Stromal cell of bone marrow (primary cell): ENCODE measurements at places on chromosomes 3 and 15.

- no peak for DNase-seq
Observed at GRCh38 chr3:123667784-123668183, 82.9 kb upstream of the HACD2 start.

- DNase-seq, result no peak
Observed at GRCh38 chr3:112546216-112546759, 15.5 kb downstream of the ATG3 start.

- peak; percentile 27 for DNase-seq
Observed at GRCh38 chr3:169242708-169243513, 420.6 kb downstream of the MECOM start.

DNA sequence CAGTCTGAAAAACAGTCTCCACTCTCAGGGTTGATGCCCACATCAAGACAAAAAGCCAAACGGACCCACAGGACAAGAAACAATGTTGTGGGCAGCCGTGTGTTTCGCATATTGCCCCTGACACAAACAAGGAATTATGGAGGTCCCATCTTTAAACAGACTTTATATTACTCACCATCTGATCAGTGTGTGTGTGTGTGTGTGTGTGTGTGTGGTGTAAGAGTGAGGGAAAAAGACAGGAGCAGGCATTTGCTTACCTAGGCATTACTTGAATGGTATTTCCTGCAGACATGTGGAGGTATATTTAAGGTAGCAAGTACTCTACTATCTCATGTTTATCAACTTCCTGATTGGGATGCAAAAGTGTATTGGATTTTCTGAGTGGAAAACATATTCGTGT, 136.3 kb downstream of the TMCO5A start:
- DNase-seq, result no peak

DNA sequence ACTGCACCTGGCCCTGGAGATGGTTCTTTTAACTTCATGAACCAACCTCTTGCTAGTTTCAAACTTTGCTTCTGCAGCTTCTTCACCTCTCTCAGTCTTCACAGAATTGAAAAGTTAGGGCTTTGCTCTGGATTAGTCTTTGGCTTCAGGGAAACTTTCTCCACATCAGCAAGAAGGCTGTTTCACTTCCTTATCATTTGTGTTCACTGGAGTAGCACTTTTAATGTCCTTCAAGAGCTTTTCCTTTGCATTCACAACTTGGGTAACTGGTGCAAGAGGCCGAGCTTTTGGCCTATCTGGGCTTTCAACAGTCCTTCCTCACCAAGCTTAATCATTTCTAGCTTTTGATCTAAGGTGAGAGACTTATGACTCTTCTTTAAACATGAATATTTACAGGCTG, 15.7 kb upstream of the TM2D3 start:
- DNase-seq, result no peak

DNA sequence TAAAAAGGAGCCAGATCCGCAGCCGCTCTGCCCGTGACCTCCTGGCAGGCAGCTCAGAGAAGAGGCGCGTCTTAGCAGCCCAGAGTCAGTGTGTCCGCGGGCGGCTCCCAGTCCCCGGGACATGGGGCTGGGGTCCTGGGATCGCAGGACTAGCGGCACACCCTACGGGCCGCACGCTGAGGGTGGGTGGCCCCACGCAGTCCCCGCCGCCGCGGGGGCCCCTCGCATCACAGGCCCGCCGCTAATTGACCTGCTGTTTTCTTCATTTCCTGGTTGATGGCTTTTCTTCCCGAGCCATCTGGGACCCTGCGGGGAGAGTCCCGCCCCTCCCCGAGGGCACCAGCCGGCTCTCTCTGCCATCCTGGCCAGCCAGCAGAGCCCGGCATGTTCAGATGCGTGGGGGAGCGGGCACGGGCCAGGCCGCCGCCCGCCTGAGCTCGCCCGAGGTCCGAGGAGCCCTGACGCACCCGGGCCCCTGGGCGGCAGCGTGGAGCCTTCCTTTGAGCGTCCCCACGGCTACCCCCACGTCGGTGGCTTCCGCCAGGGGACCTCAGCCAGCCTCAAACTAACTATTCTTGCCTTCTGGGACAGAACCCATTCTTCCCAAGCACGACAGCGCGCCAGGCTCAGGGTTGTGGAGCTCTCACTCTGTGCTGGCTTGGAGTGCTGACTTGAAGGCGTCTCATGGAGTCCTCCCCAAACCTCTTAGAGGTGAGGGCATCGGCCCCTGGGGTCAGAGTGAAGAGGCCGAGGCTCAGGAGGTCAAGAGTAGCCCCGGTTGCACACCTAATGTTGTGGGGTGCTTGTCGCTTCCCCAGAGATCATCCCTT, 34.6 kb upstream of the CACNA2D3 start:
- DNase-seq, result no peak

DNA sequence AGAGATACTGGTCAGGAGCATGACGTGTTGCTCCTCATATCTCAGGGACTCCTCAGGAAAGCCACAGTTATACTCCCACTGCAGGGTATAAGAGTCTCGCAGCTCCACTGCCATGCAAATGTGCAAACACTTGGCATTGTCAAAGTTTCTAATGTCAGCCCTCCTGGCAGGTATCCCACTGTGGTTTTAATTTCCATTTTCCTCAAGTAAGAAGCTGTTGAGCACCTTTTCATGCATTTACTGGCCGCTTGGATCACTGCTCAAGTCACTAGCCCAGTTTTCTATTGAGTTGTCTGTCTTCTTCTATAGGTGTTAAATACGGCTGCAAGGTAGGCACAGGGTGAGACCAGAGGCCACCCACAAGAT, 41.9 kb upstream of the GRIP2 start:
- no peak for DNase-seq

GRCh38 chr3:175047786-175048185, 188.7 kb downstream of the NAALADL2 start:
- no peak for DNase-seq

DNA sequence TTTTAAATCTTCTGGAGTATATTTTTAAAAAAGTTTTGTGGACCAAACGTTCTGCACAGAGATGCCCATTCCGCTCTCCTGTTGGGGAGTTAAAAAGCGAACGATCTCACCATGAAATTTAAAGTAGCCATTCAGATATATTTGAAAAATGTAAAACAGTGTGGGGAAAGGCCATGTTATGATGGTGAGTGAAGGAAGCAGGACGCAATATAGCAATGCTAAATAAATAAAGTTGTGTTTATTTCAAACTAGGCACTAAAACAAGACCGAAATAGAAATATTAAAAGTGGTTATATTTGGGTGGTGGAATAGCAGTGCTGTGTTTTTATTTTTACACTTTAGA, 327 bp upstream of the CCDC13 start:
- no peak for DNase-seq

DNA sequence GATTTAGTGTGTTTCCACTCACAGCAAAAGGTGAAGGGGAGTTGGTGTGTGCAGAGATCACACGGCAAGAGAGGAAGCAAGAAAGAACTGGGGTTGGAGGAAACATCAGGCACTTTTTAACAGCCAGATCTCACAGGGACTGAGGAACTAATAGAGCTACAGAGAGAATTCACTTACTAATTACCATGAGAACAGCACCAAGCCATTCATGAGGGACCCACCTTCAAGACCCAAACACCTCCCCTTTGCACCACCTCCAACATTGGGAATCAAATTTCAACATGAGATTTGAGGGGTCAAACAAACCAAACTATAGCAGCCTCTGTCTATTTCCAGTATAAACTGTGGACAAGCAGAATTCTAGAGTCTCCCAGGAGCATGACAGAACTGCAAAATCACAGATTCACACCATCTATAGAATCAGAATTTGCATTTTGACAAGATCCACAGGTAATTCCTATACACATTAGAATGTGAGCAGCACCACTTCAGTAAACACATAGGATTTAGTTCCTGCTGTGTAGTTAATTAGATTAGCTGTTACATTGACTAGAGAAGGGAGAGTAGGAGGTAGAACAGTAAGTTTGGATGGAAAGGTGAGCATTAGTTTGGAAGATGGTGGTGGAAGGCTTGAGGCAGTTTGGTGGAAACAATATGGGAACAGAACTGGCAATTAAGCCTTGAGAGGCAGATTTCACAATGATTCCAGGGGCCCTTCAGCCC, 311.7 kb downstream of the NSUN3 start:
- DNase-seq, result no peak

- no peak for DNase-seq
Observed at GRCh38 chr3:38816026-38816425, at the start of gene SCN10A. Gene SCN10A (minus strand): TSS chr3:38816217. CDS start chr3:38794010, 22,207 bp downstream.

DNA sequence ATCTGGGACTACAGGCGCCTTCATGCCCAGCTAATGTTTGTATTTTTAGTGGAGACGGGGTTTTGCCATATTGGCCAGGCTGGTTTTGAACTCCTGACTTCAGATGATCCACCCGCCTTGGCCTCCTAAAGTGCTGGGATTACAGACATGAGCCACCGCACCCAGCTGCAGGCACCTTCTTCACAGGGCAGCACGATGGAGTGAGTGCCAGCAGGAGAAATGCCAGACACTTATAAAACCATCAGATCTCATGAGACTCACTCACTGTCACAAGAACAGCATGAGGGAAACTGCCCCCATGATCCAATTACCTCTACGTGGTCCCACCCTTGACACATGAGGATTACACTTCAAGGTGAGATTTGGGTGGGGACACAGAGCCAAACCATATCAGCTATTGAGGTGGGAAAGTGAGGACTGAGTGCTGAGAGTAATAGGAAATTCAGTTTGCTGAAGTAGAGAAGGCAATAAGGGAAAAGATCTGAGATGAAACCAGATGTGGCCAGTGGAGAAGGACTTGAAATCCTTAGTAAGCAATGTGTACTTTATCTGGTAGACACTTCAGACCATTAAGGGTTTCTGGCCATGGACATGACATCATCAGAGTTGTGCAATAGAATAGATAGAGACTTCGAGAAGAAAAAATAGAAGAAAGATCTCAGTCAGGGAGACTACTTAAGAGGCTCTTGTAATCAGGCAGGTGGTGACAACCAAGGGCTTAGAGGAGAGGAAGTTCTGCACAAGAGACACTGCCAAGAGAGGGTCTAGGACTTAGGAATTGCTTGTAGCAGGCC, 18.1 kb upstream of the ATP13A5 start:
- no peak for DNase-seq
